ENCODE measurements at places on chromosomes 5 and 9. TPM values are rescaled to one million over a fixed set of nuclear protein-coding genes. Genes with fewer than 3 reads are reported as not detected.
A peak's percentile ranks its signal among the peaks of the same experiment; 100 is the strongest.

- DNase-seq: no peak
These were observed 23.6 kb upstream of the RNU6ATAC start for GRCh38 chr9:134187891-134188385.

- DNase-seq: no peak
These were observed 176.2 kb downstream of the SMC2 start for GRCh38 chr9:104269996-104270963.

ADAMTS16 gene
- 1.3 TPM for total RNA-seq

- DNase-seq: no peak
These were observed 8.2 kb downstream of the CSF1R start for GRCh38 chr5:150077996-150078801.

SLC45A2 gene
- total RNA-seq: not detected

SLC6A7 gene
- total RNA-seq: not detected

- no peak for DNase-seq
These were observed 13.5 kb downstream of the NSD1 start for GRCh38 chr5:177146891-177147638.

DNA sequence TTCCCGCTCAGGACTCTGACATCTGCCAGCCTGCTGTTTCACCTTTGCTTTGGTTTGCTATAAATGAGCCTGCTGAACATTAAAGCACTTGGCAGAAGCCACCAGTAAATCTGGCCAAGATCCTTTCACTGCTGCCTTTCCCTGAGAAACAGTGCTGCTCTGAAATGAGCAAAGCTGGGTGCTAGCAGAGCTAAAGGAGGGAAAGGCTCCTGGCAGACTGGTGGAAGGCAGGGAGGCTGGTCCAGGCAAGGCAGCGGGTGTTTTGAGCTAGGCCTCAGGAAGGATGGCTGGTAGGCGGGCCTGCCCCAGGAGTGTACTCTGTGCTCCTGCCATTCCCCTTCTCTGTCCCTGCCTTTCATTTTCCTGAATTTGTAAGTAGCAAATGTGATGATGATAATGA is 52.5 kb upstream of the PTGS1 start:
- no peak for DNase-seq

DNA sequence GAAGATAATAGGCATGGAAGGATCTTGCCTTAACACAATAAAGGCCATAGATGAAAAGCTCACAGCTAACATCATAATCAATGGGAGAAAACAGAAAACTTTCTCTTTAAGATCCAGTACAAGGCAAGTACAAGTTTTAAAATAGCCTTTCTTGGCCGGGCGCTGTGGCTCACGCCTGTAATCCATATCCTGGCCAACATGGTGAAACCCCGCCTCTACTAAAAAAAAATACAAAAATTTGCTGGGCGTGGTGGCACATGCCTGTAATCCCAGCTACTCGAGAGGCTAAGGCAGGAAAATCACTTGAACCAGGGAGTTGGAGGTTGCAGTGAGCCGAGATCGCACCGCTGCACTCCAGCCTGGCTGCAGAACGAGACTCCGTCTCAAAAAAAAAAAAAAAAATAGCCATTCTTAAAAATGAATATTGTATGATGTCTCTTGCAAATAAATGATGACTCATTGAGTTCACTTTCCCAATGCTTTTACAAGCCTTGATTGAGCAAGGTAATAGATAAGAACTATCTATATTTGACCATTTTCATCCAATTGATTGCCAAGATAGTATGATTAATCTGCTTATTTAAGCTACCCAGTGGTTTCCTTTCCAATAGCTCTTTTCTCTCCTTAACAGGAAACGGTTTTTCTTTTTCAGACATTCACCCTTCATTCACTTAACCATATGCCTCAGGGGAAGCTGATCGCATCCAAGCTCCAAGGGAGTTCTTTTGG is 15.8 kb downstream of the CCDC152 start:
- no peak for DNase-seq

DNA sequence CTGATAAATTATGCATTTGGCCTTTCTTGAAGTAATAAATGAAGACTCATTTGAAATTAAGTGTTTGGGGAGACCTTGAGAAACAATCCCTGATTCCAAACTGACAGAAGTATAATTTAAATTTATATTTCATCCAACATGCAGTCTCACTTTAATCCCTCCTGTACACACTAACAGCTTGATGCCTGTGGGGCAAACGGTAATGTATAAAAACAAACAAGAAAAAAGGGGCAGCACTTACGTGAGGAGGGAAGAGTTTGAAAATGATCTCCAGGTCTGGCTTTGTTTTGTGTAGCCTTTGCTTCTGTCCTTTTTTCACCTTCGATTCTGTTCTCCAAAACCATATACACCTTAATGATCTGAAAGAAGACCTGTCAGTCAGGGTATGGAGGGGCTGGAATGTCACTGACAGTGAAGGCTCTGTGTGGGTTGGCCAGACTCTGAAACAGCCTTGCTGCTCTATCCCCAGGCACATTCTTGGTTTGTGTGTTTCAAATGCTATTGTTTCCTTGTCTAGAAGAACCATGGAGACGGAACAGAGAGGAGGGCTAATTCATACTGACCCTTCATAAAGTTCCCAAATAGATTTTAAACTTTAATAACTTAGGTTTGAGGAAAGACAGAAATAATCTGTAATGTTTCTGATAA is 338.2 kb upstream of the WWC1 start:
- no peak for DNase-seq

DNA sequence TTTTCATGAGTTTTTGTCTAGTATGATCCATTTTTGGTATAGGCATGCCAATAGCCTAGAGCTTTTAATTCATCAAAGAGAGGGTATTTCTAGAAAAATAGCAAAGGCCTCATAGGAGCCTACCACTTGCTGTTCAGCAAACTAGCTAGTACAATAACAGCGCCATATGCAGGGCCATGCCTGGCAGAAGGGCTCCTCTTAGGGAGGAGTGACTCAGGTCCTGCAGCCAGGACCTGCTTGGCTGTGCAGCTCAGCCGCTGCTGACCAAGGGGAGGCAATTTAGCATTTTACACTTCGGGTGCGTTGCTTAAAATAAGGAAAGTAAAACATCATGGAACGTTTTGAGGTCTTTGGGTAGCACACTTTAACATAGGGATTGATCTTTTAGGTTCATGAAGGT is 100.6 kb downstream of the TRIO start:
- DNase-seq: no peak

- DNase-seq: peak; percentile 76
These were observed 40.8 kb downstream of the SHC3 start for GRCh38 chr9:89137542-89138462.

DNA sequence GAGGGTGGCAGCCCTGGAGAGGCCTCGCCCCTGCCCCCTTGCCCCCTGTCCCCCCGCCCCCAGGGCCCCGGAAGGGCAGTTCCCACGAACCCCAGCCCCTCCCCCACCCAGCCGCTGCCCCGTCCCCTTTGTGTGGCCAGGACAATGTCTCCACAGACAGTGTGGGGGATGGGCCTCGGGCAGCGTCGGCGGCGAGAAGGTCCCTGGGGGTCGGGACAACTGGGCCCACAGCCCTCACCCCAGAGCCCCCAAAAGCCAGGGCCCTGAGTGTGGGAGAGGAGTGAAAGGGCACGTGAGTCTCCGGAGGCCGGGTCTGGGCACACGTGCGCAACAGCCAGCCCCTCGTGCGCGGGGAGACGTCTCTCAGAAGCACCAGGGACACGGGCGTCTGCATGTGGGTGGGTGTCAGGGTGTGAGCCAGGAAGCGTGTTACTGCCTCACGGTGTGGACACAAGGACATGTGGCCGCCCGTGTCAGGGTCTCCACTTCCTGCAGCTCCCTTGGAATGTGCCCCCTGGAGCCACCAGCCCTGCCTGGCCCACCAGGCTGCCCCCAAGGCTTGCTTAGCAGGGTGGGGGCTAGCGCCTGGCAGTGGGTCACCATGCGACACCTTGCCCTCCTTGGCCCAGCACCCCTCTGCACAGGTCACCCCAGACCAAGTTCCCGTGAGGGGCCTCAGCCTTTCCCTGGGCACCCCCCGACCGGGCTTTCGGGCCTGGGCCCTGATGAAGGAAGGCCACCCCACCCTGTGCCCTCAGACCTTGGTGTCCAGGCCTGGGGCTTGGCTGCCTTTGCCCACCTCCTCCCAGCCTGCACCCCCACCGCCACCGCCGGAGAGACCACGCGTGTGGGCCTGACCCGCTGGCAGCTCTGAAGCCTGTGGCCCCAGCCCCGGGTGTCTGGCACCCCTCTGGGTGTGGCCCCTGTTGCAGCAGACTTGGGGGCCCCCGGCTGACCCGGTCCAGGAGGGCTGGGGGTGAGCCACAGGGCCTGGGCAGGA is 12.8 kb upstream of the NRARP start:
- DNase-seq: no peak

DNA sequence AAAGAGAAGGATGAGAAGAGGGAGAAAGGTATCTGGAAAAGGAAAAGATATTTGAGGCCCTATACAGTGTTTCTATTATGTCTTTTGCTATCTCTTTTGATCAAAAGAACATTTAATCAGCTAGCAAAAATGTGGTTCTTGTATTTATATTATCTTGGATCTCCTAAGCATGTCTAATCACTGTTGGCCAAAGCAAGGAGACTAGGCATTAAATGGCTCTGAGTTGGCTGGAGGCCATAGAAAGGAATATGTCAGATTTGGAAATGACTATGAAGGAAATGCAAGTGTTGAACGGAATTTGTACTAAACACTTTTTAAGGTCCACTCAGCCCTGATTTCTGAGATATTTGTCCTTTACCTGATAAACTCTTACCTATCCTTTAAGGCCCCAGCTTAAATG is 22.4 kb upstream of the THG1L start:
- peak; percentile 6 for DNase-seq

GRCh38 chr9:129597355-129598088 is 23.4 kb downstream of the C9orf50 start:
- no peak for DNase-seq

DNA sequence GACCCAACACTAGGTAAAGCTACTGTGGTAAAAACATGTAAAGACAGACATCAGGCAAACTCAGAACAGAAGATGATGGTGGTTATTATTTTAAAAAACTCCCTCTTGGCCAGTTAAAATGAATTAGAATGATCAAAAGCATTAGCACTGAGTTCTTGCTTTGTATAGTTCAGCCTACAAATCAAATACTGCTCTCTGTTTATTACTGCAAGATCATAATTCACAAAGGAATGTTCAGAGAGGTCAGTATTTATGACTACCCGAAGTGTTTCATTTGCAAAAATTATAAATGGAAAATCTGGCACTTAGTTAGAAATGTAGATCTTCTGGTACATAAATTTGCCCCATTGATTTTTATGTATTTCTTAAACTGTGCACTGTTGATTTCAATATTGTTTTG is 140.3 kb upstream of the PPP2R2B start:
- DNase-seq: no peak

DNA sequence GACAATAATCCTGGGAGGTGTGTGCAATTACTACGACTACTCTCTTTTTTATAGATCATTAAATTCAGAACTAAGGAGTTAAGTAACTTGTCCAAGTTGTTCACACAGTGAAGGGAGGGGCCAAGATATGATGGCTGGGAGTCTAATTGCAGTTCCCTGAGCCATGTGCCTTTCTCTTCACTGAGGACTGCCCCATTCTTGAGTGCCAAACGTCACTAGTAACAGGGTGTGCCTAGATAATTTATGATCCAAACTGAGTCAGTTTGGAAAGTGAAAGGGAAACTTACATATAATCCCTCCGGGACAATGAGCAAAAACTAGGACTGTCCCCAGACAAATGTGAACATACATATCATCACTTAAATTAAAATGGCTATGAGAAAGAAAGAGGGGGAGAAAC is 20.2 kb downstream of the IL7R start:
- DNase-seq: peak; percentile 34

- no peak for DNase-seq
These were observed 218.1 kb downstream of the AOPEP start for GRCh38 chr9:94944626-94945025.

EDIL3 gene
- 227 TPM for total RNA-seq

PSMB7 gene
- 507 TPM for total RNA-seq

GRCh38 chr9:132588098-132588497 is 5.7 kb downstream of the BARHL1 start:
- DNase-seq: no peak

DNA sequence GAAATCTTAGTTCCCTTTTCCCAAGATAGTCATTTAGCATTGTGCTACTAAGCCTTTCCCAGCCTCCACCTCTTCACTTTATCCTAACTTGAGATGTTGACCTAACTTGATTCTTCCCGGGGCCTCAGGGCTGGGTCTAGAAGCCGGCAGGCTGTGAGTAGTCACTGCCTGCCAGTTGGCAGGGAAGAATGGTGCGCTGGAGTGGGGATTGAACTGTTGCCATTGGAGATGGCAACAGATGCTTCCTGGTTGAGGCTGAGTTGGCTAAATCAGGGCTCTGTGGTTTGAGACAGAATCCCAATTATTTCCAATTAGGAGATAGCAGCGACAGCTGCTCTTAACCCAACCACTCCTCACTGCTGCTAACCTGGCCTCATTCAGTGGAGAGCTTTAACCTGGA is 343.1 kb downstream of the BRINP1 start:
- no peak for DNase-seq

DNA sequence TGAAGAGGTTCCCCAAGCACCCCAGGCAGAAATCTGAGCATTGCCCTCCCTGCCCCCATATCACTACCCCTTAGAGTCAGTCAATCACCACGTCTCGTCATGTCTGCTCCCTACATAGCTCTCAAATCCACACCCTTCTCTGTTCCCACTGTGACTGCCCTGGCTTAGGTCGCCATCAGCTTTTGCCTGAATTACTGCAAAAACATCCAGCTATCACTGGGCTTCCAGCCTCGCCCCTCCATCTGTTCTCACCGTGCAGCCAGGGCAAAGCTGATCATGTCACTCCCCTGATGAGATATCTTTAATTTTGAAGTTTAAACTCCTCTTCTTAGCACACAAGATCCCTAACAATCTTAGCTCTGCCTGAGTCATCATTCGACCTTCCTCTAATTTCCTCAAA is 89.6 kb upstream of the TBC1D2 start:
- DNase-seq: no peak

FOXD4 gene
- total RNA-seq: 1.2 TPM

GRCh38 chr9:126373241-126373640 is 46.6 kb downstream of the MVB12B start:
- no peak for DNase-seq

GRCh38 chr9:107708791-107709190 is 219.2 kb upstream of the KLF4 start:
- no peak for DNase-seq

- no peak for DNase-seq
These were observed 103.8 kb downstream of the ANKRD55 start for GRCh38 chr5:56129288-56129687.

GRCh38 chr5:54180630-54181031 is 129.7 kb downstream of the ARL15 start:
- no peak for DNase-seq

DNA sequence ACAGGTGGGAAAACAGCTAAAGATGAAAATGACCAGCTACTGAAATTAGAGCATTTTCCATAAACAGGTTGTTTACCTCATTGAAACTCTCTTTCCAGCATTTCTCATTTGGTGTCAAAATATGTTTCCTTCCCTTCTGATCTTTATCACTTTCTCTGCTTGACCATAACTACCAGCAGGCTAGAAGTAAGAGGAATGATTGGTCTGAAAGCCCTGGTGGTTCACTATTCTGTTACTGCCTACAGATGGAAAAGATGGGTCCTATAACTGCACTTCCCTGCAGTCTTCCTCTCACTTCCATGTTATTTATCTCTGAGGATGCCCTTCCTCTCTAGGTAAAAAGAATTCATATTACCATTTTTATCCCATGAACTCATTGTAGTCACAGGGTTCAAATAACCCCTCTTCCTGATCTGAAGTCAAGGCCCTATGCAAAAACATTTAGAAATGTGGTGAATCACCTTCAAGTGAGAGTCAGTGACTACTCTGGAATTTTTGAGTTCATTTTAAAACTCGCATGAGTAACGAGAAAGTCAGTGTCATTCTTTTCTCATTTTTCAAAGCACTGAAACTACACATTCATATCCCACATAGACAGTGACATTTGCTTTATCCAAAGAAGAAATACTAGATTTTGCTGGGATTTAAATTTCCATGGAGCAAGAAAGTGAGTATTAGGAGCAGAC is 51.7 kb downstream of the ZNF474 start:
- peak; percentile 29 for DNase-seq
